ENCODE measurements at places on chromosomes 6 and 20.

- DNase-seq, result no peak
These were observed 9.5 kb upstream of the CDKN1A start for GRCh38 chr6:36669002-36669401.

- DNase-seq, result no peak
These were observed 112.9 kb upstream of the JAG1 start for GRCh38 chr20:10786678-10787077.

GRCh38 chr6:121393731-121394505, 41.5 kb upstream of the GJA1 start:
- DNase-seq, result no peak

- DNase-seq, result no peak
These were observed 1195.9 kb upstream of the MAP3K7 start for GRCh38 chr6:91782802-91783201.

DNA sequence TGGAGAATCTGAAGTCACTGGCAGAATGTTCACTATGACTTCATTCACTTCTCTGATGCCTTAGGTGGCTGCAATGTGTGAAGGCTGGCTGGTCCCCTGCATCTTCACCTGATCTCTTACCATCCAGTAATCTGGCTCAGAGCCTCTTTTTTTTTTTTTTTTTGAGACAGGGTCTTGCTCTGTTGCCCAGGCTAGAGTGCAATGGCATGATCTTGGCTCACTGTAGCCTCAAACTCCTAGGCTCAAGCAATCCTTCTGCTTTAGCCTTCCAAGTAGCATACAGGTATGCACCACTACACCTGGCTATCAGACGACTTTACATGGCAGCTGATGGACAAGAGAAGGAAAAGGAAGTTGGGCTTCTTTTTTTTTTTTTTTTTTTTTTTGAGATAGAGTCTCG, 25.8 kb upstream of the JARID2 start:
- DNase-seq, result no peak

GRCh38 chr6:122709922-122710512, 69.5 kb upstream of the FABP7 start:
- no peak for DNase-seq

GRCh38 chr6:125792680-125793079, 1.9 kb downstream of the NCOA7 start:
- DNase-seq, result no peak

DNA sequence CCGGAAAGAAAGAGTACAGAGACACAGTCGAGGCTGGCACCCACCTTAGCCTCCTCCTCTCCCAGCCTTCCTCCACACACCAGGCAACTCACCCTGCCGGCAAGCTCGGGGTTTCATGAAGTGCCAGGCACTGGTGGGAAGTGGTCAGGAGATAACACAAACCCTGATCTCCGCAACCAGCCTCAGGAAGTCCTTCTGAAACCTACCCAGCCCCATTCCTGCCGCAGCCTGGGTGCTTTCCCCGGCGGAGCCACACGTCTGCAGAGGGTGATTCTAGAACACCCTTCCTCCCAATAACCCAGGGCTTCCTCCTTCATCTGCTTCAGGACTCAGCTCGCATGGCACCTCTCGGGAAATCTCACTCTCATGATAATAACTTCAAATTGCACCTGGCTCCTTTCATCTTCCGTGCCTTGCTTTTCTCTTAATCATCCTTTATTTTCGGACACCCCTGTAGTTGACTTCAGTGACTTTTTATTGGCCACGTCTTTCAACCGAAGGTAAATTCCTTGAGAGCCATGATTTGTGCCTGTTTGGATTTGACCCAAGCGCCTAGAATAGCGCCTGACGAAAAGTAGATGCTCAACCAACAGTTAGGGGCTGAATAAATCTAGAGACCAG, 8.7 kb upstream of the HLA-E start:
- DNase-seq, result no peak

DNA sequence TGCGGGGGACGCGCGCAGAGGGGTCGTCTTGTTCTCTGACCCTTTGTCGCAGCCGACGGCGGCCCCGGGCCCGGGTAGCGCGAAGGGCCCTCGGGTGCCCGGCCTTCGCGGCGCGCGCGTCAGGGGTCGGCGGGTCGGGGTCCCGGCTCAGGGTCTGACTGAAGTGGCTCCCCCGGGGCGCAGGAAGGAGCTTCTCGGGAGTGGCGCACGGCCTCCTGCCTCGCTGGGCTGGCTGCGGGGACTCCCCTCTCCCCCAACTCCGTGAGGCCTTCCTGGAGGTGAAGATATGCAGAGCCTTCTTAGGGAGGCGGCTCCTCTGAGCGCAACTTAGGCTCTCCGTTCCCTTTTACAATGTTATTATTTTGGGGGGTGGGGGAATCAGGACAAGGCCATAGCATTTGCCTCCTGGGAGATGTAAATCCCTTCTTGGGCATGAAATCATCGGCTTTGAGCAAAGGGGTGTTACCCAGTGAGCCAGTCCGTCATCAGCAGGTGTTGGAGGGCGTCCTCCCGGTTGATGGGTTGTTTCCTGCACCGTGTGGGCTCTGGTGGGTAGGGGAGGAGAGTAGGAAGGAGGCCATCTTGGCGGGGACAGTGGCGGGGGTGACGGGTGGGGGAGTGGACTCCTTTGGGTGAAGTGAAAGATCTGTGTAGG, 523 bp downstream of the CDS2 start:
- no peak for DNase-seq

DNA sequence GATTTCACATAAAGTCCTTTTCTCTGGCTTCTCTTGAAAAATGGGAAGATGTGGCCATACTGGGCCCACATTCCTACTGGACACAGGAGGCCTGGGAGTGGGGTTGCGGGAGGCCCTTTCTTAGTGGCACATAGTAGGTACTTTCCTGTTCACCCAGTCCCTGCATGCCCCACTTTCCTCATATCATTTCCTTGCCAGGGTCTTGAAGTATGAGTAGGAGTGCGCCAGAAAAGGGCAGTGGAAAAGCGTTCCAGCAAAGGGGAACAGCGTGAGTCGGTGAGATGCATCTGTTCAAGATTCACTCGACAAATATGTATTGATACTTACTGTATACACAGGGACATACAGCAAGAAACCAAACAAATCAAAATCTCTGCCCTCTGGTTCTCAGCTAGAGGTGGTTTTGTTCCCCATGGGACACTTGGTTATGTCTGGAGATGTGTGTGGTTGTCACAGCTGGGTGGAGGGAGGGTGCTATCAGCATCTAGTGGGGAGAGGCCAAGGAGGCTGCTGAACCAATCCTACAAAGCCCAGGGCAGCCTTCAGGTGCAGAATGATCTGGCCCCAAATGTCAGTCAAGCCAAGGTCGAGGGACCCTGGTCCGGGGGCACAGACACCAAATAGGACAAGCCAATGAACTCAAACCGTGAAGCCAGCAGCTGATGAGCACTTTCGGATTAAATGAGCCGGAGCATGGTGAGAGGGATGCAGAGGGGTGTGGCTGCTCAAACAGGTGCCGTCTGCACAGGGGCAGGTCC, 151.4 kb downstream of the CEBPB start:
- no peak for DNase-seq

- DNase-seq, result no peak
These were observed 271.3 kb upstream of the BTBD3 start for GRCh38 chr20:11646359-11646758.

DNA sequence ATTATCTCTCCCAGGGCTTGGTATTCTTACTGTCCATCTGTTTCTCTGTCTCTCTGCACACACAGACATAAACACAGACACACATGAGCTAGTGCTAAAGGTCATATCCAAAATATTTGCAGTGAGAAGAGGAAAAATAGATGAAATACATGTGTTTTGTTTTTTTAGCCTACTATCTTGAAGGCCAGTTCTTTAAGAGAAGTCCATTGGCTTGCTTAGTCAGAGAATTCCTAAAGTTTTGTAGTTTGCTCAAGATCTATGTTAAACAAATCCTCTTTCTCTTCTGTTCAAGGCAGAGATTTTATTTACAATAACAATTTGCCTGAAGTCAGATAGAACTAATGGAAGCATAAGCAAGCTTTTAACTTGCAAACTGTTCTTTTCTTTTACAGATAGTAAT, 120.0 kb upstream of the AKIRIN2 start:
- no peak for DNase-seq

DNA sequence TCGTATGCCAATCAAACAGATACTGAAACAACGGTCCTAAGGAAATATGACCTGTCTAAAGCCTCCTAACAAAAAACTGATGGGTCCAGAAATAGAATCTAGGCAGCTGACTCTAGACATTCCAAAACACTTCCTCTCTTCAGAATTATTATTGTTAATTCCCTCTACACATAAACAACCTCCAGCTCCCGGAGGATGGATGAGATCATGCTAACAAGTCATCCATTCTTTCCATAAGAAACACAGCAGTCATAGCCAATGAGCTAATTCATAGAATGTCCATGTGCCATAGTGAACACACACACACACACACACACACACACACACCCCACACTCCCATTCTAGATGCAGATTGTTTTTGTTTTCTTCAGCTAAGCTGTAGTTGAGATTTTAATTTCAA, 44.3 kb downstream of the HDGFL1 start:
- DNase-seq, result peak; percentile 62

DNA sequence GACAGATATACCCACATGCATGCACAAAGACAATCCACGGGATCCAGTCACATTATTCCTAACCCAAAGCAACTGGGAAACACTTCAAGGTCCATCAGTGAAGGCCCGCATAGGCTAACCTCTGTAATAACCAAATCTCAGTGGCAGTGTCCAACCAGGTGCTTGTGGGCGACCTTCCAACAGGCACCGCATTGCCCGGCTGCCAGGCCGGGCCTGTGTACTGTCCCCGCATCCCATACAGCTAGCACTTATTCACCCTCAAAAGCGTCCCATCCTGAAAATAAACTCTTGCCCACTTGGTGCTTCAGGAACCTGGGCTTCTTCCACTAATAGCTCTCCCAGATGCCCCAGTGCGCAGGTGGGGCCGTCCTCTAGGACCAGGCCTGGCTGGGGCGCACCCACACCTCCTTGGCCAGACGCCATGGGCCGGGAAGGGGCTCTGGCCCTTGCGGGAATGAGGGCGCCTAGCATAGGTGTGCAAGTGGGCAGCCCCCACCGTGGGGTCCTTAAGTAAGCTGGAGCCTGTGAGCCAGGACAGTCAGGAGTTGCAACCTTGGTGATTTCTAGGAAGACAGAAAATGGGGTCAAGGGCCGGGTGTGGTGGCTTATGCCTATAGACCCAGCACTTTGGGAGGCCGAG, 1.1 kb upstream of the ENTPD6 start:
- DNase-seq, result no peak

- DNase-seq, result no peak
These were observed 32.8 kb upstream of the CEP162 start for GRCh38 chr6:84260196-84260595.

GRCh38 chr6:148700741-148701311, 46.0 kb upstream of the UST start:
- DNase-seq, result no peak

DNA sequence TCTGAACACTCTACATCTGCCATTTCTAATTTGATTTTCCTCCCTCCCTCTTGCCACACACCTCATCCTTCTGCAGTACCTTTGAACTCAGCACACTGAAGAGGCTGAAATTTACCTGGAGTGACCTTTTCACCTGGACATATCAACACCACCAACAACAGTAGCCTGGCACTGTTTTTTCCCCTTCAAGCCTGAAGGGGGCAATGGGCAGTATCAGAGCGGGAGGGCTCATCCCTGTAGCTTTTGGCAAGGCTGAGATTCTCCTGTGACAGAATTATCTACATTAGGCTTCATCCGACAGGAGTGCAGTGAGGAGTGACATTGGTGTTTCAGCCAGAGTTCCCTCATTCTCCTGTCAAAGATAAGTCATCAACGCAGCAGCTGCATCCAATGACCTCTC, 312.8 kb upstream of the SPTLC3 start:
- no peak for DNase-seq

DNA sequence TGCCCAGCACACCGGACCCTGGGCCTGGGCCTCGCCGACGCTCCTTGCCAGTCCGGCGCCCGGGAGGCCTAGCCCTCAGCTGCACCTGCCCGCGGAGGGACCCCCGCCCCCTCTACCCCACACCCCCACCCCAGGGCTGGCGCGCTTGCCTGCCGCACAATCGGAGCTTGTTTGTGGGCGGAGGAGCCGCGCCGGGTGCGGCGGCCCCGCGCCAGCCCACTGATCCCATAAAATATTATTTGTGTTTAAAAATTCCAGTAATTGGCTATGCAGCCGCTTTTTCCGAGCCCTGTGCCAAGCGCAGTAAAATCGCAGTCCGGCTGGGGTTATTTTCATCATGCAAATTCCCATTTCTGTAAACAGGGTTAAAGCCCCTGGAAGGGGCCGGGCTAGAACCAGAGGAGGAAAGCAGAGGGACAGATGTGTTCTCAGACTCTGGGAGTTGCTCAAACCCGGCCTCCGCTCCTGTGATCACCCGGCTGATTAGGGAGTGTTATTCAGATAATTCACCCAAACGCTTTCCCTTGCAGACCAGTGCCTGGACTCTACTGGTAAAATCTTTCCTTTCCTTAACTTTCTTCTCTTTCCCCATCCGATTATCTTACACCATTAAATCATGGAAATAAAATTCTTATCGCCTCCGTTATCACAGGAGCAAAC, 93.1 kb downstream of the NCR2 start:
- no peak for DNase-seq

- DNase-seq, result no peak
These were observed 48.6 kb downstream of the FOXO3 start for GRCh38 chr6:108609276-108609769.

DNA sequence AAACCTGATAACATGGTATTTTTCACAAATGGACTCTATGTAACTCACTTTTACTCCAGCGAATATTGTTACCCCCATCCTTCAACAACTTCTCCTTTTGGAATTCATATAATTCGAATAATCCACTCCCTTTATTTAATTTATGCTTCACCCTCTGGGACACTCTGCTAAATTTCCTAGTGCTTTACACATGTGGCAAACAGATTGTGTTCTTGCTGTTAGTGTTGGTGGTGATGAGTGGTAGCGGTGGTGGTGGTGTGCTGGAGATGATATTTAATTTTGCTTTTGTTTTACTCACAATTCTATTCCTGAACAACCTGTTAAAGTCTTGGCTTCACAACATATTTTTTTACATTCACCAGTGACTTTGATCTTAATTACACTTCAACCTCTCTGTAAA, 32.8 kb downstream of the HTR1B start:
- no peak for DNase-seq

DNA sequence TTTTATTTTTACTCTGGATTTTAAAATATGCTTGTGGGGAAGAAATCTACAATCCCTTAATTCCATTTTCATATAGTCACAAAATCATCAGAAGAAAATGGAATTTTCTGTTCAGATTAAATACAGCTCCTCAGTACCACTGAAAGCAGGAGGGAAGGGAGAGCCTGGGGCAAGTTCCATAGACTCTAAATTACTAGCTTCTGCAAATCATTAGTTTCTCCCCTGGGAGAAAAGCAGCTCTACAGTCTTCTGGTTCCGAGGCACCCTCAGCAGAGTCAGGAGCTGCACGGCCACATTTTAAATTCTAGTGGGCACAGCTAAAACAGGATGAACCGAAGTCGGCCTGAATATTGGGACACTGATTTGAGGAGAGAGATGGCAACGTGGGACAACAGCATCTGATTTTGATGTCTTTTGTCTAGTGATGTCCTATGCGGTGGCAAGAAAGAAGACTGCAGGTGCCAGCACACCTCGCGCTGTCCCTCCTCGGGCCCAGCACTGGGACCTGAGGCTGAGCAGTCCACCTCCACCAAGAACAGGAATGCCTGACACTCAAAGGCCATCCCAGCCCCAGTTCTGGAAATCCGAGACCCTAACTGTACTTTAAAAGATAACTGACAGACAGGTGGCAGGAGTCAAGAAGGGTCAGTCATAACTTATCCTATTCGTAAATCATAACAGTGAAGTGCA, 90.7 kb downstream of the FOXC1 start:
- no peak for DNase-seq

GRCh38 chr6:33632558-33633039, 11.5 kb downstream of the ITPR3 start:
- DNase-seq, result no peak
